Ascending aorta (tissue), 2 donors: ENCODE measurements at places on chromosomes 16 and 17. TPM values are rescaled to one million over a fixed set of nuclear protein-coding genes. Genes with fewer than 3 reads are reported as not detected.

KIF2B gene
- not detected for total RNA-seq

GRCh38 chr16:86984991-86985647 lies 332.1 kb downstream of the C16orf95 start:
- no peak overlapping the region for H3K4me3 ChIP-seq
- no peak overlapping the region for H3K27ac ChIP-seq
- no peaks in the 10 kb centered on the region for H3K36me3 ChIP-seq
- no peaks in the 10 kb centered on the region for H3K27me3 ChIP-seq
- H3K4me1 ChIP-seq, result no peaks in the 10 kb centered on the region

GRCh38 chr17:66426397-66427033 lies 124.1 kb downstream of the PRKCA start:
- peaks cover under 1% of the 10 kb centered on the region for H3K4me1 ChIP-seq
- no peak for DNase-seq
- H3K36me3 ChIP-seq, result no peaks in the 10 kb centered on the region
- no peak overlapping the region for H3K27ac ChIP-seq
- H3K27me3 ChIP-seq, result no peaks in the 10 kb centered on the region
- no peak overlapping the region for H3K4me3 ChIP-seq

- H3K36me3 ChIP-seq, result no peaks in the 10 kb centered on the region
- no peak for DNase-seq
- H3K4me1 ChIP-seq, result no peaks in the 10 kb centered on the region
- no peak overlapping the region for H3K4me3 ChIP-seq
These were observed 26.2 kb downstream of the NUDT7 start for GRCh38 chr16:77748421-77749005.

GRCh38 chr17:74262601-74263000 lies 11.4 kb upstream of the DNAI2 start:
- H3K36me3 ChIP-seq, result no peaks in the 10 kb centered on the region
- no peaks in the 10 kb centered on the region for H3K27me3 ChIP-seq
- H3K4me3 ChIP-seq, result no peak overlapping the region
- no peaks in the 10 kb centered on the region for H3K4me1 ChIP-seq
